ENCODE measurements at places on chromosomes 6 and 20.

DNA sequence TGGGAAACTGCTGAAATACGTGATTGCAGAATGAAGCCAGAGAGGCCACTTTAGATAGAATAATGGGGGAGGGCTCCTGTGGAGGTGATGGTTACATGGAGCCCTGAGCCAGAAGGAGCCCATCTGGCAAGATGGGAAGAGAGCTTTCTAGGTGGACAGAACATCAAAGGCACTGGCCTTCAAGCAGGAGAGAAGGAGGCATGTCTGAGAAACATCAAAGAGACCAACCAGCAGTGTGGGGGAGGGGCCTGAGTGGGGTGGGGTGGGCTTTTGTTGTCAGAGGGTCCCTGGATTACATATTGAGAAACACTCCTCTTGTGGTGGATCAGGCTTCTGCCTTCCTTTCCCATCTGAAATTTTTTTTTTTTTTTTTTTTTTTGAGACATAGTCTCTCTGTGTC lies 1.9 kb upstream of the KCNG1 start:
- DNase-seq: no peak

- no peak for DNase-seq
Observed at GRCh38 chr20:35215066-35215956, 11.2 kb upstream of the MMP24 start.

DNA sequence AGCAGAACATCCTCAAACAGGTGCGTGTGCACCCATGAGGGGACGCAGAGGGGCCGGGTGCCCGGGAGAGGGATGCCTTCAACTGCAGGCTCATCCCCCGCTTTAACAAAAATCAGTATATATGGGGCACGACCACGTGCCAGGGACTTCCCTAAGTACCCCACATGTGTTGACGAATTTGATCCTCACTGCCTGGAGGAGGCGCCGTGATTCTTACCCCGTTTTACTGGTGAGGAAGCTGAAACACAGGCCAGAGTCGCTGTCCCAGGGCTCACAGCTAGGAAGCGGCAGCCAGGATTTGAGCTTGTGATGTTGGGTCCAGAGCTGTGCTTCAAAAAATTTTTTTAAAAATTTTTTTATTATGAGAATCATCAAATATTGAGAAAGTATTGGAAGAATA lies 44.8 kb downstream of the ITPR3 start:
- no peak for DNase-seq

DNA sequence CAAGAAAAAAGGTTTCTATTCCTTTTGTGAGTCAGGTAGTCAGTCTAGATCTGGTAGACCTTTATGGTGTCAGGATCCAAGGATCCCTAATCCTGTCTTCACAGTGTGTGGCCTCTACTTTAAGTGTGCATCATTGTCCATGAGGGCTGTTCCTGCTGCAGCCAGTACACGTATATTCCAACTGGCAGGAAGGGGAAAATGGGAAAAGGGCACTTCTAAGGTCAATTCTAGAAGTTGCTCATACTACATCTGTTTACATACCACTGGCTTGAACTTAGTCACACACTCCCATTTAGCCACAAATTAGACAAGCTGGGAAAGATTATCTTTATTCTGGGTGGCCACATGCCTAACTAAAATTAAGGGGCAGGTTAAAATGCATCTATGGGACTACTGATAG lies 9.7 kb upstream of the MMS22L start:
- no peak for DNase-seq

DNA sequence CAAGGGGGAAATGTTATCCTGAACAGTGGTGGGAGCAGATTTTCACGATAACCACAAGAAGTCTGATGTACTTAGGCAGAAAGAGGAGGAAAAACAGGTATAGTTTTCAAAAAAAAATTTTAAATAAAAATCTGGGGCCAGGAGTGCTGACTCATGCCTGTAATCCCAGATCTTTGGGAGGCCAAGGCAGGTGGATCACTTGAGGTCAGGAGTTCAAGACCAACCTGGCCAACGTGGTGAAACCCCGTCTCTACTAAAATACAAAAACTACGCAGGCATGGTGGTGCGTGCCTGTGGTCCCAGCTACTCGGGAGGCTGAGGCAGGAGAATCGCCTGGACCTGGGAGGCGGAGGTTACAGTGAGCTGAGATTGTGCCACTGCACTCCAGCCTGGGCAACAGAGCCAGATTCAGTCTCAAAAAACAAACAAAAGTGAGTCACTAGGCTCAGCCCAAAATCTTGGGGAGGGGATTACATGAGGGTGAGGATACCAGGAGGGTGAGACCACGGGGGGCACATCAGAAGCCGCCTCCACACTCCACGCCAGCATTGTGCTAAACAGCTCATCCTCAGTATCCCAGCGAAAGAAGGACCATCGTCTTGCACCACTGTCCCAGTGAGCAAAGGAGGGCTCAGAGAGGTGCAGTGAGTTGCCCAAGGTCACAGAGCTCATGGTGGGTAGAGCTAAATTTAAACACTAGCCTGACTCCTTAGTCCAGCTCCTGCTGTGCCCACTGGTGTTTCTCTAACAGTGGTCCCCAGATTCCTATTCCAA lies 33.7 kb downstream of the BCAS4 start:
- no peak for DNase-seq

DNA sequence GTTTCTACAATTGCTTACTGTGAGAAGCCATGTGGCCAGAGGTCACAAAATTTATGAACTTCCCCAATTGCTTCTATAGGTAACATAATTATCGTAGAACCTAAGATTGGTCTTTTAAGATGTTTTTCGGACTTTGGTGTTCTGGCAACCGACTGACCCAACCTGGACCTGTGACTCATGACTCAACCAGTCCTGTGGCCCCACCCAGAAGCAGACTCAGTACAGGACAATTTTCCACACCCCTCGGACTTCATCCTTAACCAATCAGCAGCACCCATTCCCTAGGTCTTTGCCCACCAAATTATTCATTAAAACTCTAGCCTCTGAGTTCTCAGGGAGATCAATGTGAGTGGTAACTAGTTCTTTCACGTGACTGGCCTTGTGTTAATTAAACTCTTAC lies 26.4 kb upstream of the AKAP12 start:
- no peak for DNase-seq

GRCh38 chr20:38536310-38536709 lies 44.7 kb upstream of the ADIG start:
- no peak for DNase-seq

GRCh38 chr6:136696238-136696637 lies 96.0 kb downstream of the MAP3K5 start:
- no peak for DNase-seq

GRCh38 chr20:841568-842546 lies 8.3 kb downstream of the FAM110A start:
- DNase-seq: no peak

DNA sequence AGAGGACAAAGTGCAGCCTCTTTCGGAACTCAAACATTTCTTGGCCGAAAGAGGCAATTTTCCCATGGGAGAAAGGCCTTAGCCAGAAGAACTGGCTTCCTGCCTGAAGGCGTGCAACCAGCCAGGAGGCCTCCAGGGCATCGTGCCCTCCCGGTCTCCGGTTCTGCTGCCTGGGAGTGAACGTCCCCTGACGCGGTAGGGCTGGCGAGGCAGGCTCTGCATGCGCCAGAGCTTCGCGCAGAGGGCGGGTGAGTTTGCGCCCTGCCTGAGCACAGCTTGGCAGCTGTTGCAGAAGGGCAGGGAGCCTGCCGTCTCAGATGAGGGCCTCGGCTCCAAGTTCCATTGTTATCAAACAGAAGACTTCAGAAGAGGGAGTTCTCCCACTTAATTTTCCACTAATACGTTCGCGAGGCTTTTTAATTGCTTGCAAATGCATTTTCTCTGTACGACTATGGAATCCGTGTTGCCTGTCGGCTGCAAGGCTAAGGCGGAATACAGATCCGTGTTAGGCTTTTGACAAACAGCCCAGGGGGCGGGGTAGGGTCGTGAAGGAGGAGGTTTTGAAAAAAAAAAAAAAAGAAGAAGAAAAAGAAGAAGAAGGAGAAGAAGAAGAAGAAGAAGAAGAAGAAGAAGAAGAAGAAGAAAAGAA lies 5.5 kb upstream of the TFAP2D start:
- DNase-seq: no peak

DNA sequence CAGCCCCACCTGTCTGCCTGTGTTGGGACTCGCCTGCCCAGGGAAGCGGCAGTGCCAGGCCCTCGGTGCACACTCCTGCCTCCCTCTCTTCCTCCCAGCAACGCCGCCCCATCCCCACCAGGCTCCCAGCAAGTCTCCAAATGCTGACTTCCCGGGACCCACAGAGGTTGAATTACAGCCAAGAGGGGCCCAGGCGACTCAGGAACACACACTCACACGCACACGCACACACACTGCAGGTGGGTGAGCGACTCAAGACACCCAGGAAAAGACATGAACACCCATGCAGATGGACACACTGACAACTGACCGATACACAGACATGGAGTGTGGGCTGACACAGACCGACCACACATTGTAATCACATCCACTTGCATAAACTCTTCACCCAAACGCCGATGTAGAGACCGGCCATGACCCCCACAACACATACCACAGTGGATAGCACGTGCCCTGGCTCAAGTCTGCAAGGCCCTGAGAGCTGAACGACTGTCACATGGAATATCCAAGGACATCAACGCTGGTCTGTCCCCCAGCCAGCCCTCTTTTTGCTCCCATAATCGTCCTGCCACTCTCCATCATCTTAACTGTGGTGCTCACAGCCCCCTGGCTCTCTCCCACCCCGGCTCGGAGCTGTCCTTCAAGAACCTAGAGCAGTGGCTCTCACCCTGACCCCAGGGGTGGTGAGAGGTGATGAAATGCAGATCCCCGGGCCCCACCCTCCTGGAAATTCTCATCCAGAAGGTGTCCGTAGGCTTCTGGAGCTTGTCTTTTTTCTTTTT lies 470 bp upstream of the FAM83C start:
- no peak for DNase-seq

- no peak for DNase-seq
Observed at GRCh38 chr6:108127826-108128225, 38.0 kb upstream of the NR2E1 start.

DNA sequence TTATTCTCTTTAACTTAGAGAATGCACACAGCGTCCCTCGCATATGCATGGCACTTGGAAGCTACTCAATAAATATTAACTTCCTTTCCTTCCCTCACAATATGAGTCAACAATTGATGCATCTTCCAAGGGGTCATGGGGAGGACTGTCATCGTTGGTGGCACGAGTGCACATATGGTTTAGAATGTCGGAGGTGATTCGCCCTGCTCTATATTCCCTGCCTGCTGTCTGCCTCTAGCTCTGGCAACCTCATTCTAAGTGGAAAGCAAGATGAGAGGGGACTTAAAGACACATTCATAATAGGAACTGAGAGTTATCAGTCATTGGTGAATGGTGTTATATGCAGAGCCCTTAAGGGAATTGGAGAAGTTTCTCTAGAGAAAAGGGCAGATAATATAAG lies 44.6 kb downstream of the MAK start:
- no peak for DNase-seq

DNA sequence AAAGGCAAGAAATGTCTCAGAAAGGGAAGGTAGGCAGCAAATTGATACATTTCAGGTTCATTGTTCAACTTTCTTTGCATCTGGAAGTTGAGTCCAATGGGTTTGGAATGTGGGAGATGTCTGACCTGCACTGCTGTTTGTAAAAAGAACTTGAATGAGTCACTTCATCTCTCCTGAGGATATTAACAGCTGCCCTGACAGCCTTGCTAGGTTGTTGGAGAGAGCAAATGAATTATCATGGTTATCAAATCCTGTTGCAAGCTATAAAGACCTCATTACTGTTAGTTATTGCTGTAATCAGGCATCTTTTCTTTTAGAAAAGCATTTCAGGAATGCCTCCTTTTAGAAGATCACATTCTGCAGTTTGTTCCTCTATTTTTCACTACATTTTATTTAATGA lies 23.0 kb upstream of the FLRT3 start:
- no peak for DNase-seq

DNA sequence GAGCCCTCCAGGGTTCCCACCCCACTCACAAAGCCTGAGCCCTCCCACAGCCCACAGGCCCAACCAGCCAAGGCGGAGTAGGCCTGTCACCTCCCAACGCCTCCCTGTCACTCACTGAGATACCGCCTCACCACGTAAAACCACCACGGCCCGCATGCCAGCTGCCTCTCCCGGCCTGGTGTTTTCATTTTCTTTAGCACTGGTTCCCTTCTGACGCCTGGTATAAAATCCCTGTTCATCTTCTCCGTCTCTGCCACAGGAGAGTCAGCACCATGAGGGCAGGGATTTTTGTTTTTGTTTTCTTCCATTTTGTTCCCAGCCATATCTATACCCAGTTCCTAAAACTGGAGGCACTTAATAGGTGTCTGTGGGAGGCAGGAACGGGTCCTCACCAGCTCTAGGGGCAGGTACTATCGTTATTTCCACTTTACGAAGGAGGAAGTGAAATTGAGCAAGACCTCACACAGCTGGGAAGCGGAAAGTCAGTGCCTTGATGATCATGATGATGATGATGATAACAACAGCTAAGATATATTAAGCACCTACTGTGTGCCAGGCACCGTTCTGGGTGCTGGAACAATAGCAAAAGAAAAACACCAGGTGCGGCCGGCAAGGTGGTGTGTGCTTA lies 58.6 kb downstream of the SNAI1 start:
- DNase-seq: peak; percentile 54

DNA sequence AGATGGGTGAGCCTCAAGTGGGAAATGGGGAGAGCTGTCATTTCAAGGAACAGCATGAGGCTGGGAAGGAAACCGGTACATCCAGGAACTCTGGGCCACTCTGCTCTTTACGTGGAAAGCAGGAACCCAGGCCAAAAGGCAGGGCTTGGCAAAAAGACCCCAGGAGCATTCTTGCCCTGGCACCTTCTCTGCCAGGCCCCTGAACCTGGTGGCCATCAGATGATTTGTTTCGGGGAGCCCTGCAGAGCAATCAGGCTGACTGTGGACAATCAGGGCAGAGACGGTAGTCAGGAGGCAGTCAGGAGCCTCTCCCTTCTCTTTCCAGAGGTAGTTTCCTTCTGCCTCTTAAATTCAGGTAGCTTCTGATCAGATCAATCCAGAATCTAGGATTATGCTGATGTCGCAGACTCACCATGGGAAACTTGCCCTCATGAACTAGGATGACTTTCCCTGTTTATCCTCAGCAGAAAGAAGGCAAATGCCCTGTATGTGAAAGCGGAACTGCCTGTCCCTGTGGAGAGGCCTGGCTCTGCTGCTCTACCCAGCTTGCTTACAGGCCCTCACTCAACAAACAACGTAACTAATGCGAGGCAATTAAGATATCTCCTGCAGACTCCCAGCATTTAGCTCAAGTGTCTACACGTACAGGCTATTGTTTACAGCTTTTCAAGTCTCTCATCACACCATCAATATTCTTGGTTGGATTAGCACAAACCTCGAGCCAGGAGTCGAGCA lies 36.6 kb downstream of the EZR start:
- no peak for DNase-seq

DNA sequence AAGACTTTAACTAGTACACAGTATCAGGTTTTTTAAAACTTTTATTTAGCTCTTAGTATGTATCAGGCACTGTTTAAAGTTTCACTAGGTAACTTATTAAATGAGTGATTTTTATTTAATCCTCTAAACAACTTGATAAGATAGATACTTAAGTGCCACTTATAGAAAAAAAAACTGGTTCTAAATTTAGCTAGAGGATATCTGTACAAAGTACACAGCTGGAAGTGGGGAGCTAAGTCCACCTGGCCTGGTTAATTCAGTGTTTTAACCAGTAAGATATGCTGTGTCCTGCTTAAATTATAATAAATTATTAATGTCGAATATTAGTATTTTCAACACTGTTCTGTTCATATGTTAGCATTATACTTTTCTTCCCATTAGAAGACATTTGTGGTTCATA lies 37.5 kb downstream of the SYCP2 start:
- no peak for DNase-seq

GRCh38 chr6:36852481-36853147 lies 13.4 kb upstream of the CPNE5 start:
- DNase-seq: no peak

- peak; percentile 46 for DNase-seq
Observed at GRCh38 chr6:43771858-43772680, 2.1 kb downstream of the VEGFA start.

- DNase-seq: no peak
Observed at GRCh38 chr20:37407019-37407566, 61.2 kb downstream of the SRC start.
